Left lobe of liver (tissue), 2 donors: ENCODE measurements at places on chromosomes 2 and 18. TPM values are rescaled to one million over a fixed set of nuclear protein-coding genes. Genes with fewer than 3 reads are reported as not detected.

The LYPD6B gene
- total RNA-seq: not detected

GRCh38 chr2:223501641-223502040 is 100.5 kb downstream of the SCG2 start:
- no peak for DNase-seq

DNA sequence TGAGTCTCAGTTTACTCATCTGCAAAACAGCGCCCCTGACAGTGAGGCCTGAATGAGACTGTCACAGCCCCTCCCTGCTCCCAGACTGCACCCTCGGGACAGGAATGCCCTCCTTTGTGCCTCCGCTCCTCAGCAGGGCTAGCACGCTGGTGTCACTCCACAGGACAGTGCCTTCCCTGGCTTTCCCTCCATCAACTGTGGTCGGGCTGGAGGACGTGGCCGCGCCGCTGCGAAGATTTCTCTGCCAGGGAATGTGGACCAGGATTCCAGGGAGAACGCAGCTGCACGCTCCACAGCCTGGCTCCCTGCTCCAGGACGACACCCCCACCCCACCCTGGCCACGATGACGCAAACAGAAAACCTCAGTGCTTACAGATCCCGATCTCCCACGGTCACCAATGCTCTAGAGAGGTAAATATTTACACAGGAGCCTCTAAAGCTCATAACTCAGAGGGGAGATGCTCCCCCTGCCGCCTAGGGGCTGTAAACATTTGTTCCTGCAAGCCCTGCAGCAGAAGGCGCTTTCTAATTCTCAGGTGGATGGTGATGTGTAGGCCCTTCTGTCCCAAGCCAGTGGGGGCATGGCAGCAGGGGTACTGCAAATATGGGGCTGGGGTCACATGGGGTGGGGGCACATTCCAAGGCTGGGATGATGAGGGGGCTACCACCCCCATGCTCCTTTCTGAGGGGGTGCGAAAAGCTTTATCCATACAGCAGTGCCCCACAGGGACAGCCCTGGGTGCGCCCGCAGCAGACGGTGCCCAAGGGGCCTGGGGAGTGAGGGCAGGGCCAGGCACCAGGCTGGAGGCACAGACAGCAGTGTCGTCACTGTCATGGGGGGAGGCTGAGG is 12.4 kb downstream of the HS6ST1 start:
- DNase-seq: no peak

- DNase-seq: no peak
These were observed 1791.8 kb upstream of the PIK3C3 start for GRCh38 chr18:40163254-40163653.

The PTPRN gene
- total RNA-seq: not detected

- no peak for DNase-seq
These were observed 368.1 kb upstream of the CDH19 start for GRCh38 chr18:66971960-66972359.

GRCh38 chr2:42569883-42570282 is 1.5 kb downstream of the MTA3 start:
- no peak for DNase-seq

The RMC1 gene
- 18.0 TPM for total RNA-seq

The PLA2R1 gene
- 1.3 TPM for total RNA-seq

GRCh38 chr2:21055879-21056790 is 12.3 kb upstream of the APOB start:
- no peak for DNase-seq

The KCNG2 gene
- total RNA-seq: not detected
